ENCODE measurements at places on chromosomes 2 and 18.

- DNase-seq: no peak
Observed at GRCh38 chr2:186977433-186978045, 128.6 kb upstream of the ZSWIM2 start.

DNA sequence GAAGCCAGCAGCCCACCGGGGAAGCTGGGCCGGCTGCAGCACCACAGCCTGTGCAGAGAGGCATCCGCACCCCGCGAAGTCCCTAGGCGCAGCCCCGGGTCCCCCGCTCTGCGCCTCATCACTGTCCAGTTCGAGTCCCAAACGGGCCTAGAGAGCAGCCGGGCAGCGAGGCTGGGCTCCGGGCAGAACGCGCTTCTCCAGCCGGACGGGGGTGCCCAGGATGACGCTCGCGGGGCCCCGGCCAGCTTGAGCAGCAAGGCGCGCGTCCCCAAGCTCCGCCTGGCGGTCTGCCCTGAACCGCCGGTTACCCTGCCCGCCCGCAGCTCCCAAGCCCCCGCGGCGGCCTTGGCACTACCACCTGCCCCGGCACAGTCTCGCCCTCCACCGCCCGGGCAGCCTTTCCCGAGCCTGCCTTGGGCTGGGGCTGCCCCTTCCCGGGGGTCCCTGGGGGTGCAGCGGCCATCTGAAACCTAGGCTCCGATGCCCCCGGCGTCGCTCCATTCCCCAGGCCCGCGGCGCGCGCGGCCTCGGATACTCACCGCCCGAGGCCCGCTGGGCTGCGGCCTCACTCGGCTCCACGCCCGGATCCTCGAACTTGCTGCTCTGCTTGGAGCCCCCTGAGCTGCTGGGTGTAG lies 591 bp downstream of the SLC16A14 start:
- peak; percentile 85 for DNase-seq

DNA sequence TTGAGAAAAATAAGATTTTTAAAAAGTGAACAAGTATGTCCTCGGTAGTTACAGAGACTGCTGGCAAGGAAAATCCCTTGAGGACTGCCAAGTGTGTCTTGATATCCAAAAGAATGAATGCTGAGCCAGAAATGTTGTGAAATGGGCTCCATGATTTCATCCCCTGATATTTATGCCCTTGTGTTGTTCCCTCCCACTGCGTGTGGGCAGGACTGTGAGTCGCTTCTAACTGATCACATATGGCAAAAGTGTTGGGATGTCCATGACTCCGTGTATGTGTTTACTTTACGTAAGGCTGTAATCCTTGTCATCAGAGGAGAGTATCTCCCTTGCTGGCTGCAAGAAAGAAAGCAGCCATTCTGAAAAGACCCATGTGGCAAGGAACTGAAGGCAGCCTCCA lies 285.1 kb downstream of the SS18 start:
- no peak for DNase-seq

DNA sequence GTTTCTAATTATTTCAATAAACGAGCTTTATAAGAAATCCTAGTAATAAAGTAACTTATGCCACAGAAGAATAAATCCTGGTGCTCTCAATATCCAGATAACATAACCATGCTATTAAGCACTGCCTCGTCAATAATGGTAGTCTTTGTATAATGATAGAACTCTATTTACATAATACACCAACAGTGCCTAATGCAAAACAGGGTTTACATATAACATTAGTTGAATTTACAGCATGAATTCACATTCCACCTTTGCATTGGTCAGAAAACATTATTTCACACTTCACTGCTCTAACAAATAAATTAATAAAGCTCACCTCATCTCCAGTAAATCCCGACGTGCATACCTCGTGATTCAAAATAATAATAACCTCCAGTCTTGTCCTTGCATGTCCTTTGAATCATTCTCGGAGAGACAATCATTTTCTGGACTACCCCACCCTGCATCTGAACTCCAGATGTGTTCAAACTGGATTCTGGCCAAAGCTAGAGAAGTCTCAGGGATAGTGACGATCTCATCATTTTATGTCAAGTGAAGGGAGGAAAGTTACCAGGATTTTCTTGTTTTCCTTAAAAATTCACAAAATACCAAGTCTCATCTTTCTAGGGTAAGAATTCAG lies 189.2 kb downstream of the NCKAP5 start:
- DNase-seq: no peak

DNA sequence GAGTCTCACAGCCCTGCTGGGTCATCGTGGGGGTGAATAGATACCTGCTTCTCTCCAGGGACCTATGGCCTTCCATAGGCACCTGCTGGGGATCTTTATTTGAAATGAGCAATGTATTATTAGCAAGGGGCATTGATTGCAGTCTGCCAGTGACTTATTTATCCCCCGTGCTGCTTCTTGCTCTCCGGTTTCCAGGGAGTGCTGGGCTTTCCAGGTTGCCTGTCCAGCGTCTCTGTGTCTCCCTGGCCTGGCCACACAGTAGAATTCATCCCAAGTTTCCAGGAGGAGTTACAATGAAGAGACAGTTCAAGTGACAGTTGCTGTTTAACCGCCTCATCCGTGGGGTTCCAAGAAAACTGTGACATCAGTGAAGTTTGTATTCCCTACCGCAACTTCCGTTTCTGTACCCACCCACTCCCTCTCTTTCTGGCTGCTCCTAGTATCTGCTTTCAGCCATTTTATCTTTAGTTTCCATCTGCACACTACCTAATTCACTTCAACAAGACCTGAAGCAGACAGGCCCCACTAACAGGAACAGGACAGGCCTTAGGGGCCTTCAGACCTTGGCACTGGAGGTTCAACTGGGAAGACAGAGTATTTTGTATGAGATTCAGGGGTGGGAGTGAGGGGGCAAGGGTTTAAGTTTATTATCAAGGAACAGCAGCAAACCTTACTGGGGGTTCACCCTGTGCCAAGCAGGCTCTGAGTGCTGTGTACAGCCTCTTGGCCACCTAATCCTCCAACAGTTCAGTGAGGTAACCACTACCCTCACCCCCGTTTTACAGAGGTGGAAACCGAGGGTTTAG lies 134.8 kb downstream of the PRKCE start:
- DNase-seq: no peak

DNA sequence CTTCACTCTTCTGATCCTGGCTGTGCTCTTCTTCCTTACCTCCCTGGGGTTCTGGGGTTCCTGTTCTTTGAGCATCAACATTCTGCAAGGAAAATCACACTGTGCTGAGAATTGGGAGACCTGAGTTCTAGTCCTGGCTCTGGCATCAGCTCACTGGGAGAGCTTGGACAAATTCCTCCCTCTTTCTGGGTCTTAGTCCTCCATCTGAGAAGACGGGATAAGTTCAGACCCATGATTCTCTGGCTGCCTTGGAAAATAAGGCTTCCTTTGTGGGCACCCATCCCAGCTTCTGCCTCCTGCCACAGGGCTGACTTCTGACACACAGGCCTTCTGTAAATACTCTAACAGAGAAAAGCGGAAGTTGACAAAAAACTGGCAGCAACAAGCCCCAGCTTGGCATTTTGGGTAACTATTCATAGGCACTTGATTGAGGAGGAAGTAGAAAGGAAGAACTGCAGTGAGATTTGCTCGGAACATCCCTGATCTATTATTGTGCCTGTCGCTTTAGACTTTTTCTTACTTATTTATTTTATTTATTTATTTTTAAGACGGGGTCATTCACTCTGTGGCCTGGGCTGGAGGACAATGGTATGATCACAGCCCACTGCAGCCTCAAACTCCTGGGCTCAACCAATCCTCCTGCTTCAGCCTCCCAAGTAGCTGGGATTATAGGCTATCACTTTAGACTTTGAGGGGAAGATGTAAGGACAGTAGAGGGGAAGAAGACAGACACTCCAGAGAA lies 7.9 kb downstream of the PCBP1 start:
- DNase-seq: no peak

DNA sequence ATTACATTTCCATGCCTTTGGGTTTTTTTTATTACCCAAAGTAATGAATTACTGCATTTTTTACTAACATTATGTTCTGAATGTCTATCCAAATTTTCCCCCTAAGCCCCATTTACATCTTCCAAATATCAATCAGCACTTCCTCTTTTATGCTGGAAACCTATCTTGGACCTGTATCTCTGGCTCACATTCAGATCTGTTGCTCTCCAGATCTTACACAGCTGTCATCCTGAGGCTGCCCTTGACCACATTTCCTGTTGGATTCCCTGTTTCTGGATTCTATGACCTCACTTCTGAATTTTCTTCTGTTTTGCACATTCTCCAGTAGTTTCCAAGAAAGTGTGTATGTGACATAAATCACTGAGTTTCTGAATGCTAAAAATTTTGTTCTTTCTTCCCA lies 146.7 kb downstream of the PDE1A start:
- peak; percentile 66 for DNase-seq

GRCh38 chr2:176284461-176285049 lies 15.3 kb downstream of the MTX2 start:
- no peak for DNase-seq

DNA sequence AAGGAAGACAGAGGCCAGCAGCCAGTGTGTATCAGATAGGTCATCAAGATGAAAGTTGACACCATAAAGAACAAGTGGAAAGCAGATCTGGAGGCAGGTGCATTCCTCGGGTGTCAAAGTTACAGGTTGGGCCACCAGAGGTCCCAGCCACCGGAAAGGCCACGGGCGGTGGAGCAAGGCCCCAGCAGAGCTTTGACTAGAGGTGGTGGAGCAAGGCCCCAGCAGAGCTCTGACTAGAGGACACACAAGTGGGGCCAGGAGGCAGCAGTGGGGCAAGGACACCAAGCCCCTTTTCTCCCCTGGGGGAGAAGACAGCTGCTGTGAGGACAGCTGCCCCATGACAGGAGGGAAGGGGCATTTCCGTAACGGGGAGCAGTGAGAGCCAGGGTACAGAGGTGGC lies 115.1 kb downstream of the GYPC start:
- no peak for DNase-seq

DNA sequence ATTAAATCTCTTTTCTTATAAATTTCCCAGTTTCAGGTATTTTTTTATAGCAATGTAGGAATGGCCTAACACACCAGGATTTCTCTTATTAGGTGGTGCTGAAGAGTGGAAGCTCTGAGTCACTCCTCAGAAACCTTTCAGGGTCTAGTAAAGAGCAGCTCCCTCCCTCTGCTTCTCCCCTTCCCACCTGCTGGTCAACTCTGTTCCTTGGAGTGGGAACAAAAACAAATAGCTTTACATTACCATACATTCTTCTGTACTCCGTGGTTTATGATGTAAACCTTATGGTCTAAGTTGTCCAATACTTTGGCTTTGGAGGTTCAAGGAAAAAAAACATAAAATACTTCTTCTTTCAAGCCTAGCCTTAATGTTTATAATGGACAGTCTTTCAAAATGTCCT lies 2.7 kb upstream of the IL1R1 start:
- DNase-seq: no peak

DNA sequence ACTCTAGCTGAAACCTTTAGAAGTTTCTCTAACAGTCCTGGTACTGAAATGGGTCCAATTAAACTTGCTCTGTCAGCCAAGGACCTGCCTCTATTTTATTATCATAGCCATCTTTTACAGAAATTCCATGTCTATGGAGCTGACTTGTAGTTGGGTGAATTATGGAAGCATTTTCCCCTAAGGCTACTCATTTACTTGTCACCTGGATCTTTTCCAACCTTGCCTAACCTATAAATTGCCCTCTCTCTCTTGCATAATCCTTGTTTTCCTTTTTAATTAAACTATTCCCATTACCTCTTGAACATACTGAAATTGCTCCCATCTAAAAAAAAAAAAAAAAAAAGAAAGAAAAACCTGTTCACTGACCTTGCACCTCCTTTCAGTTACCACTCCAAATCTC lies 74.6 kb upstream of the DOK6 start:
- no peak for DNase-seq

GRCh38 chr2:184596819-184597411 lies 1.4 kb upstream of the ZNF804A start:
- DNase-seq: no peak

GRCh38 chr2:149020432-149020851 lies 18.1 kb upstream of the LYPD6B start:
- no peak for DNase-seq

DNA sequence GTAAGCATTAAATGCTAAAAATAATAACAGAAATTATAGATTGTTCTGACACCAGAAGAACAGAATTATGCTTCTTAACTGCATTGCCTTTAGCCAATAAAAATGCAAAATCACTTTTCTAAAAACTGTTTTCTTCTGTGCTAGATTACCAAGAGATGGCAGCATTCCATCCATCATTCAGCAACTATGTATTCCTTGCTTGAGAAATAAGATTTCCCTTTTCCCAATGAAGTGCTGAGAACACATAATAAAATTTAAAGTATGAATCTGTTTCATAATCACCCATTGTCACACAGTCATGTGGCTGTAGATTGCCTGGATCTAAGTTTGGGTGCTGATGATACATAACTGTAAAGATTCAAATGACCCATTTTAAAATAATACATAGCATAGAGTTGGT lies 504.2 kb downstream of the TDRD15 start:
- DNase-seq: no peak

DNA sequence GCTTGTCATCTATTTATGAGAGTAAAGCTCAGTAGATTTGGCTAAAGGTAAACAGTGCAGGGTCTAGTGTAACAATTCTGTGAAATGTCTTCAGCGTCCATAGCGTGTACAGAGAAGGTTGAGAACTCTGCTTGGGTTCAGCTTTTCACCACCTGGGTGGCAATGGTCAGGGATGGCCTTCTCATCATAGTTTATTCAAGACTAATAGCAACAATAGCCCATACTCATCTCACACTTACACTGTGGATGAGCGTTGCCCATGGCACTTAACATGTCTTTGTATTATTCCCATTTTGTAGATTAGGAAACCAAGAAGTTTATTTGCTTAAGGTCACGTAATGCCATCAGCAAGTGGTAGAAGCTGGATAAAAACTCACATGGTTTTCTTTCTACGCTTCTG lies 106.8 kb upstream of the RND3 start:
- DNase-seq: no peak

DNA sequence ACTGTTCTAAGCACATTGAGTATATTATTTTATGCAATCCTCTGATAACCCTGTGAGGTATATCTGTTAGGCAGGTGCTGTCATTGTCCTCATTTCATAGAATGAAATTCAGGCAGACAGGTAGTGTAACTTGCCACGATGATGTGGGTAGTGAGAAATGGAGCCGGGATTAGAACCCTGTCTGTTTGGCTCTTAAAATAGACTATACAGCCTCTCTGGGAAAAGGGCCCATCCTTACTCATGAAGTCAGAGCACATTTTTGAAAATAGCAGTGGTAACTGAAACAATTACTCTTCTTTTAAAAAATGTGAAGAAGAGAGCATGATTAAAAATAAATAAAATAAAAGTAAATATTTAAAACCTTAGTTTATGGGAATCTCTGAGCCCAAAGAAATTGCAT lies 23.0 kb downstream of the FAM171B start:
- no peak for DNase-seq

DNA sequence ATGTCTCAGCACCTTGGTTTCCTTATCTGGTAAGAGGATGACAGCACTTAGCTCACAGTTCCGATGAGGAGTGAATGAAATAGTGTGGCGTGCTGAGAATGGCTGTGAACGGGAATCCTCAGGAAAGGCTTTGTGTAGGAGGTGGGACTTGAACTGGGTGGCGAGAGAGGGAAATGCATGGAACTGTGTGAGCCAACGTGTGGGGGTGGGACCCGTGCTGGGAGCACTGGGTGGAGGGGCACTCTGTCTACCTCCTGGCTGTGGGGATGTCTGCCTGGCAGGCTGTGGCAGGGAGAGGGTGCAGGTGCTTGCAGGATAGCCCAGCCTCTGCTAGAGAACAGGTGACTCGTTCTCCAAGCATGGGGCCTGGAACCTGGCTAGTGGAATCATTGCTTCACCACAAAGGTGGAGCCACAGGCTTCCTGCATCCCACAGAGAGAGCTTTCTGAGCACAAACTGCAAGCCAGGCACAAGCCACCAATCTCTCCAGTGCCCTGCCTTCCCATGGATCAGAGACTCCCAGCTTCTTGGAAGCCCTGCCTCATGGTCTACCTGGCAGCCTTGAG lies 145.2 kb downstream of the CELF4 start:
- DNase-seq: no peak

GRCh38 chr2:25372405-25373268 lies 30.9 kb upstream of the DNMT3A start:
- no peak for DNase-seq

Data from spinal cord (tissue), 10 donors.